HL-60 (cell line): ENCODE measurements at places on chromosomes 6 and 20.

DNA sequence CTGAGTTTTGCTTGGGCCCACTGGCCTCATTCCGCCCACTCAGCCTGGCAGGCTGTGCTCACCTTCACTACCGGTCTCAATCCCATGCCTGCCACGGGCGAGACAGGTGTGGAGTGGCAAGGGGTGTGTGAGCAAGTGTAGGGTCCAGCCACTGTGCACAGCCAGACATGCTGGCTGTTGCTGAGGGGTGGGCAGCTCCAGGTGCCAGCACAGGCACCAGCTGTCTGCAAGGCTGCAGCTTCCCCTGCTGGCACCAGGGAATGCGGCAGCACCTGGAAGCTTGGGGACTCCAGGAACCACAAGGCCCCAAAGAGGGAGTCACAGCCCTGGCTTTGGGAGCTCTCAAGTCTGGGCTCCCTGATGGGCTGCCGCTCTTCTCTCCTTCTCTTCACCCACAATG is 372.7 kb downstream of the CBLN4 start:
- DNase-seq, result no peak

- no peak for DNase-seq
These were observed 35.1 kb upstream of the ARMH2 start for GRCh38 chr6:24833711-24834386.

- DNase-seq, result no peak
These were observed 684.6 kb downstream of the RFPL4B start for GRCh38 chr6:113031591-113032238.

DNA sequence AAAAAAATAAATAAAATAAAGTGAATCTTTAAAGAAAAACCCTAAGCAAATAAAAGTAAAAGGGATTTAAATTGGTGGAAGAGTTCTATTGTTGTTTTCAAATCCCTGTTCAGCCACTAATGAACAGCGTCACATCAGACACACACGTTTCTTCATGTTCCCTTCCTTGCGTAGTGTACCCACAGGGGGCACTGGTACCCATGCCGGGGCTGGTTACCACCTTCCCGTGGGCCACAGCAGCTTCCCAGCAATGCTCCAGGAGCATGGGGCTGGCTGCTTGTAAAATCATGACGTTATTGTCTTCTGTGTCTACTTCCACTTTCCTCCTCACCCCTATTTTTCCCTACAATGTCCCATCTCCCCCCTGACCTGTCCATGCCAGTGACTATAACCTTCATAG is 988.7 kb downstream of the KIF16B start:
- DNase-seq, result no peak

DNA sequence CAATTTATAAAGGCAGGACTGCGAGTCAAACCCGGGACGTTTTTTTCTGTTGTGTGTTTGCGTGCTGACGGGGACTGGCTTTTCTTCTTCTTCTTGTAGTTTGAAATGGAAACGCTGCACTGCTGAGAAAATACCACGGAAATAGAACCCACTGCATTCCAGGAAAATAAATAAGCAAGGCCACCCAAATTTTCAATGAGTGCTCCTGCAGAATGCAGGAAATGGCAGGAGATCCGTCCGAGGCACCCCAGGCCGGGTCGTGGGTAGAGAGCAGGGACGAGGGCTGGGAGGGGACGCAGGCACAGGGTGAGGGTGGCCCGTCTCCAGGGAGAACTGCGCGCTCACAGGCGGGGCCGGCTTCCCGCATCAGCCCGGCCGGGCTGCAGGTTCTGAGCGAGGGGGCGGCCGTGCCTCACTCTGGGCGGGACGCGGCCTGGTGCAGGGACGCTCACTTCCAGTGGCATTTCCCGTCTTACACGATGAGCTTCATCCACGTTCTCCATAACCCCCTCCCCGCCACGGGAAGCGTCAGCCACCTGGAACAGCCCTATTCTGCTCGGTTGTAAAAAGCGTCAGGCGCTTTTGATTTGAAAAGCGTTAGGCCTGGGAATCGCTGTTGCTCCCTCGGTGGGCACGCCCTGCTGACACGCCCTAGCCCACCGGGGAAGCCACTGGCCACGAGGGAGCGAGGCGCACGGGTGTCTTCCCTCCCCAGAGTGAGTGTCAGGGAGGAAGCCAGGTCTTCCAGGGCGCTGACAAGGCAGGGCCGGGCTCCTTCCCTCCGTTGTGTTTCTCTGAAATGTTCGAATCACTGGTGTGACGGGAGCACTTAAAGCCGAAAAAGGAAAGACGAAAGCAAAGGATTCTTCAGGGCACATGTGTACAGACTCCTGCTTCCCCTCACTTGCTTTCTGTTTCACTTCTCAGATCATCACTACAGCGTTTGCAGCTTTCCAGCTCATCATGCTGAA is 17.9 kb upstream of the EXOC2 start:
- no peak for DNase-seq

GRCh38 chr6:41228616-41229015 is 467 bp downstream of the TREML4 start:
- DNase-seq, result peak; percentile 63

DNA sequence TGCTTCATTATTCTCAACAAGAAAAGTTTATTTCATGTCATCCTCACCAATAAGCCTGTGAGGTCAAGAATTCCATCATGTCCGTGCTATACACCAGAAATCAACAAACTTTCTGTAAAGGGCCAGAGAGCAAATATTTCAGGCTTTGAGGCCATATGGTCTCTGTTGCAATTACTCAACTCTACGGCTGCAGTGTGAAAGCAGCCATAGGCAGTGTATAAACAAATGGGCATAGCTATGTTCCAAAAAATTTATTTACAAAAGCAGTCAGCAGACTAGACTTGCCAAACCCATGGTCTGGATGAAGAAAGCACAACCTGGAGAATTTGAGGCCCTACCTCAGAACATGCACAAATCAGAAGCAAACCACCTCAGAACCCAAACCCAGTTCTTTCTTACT is 118.5 kb downstream of the PCSK2 start:
- DNase-seq, result no peak
